Subcutaneous preadipocyte (primary cell): ENCODE measurements at places on chromosomes 7 and 10. TPM values are rescaled to one million over a fixed set of nuclear protein-coding genes. Genes with fewer than 3 reads are reported as not detected.

The ST7 gene
- 15.8 and 21.1 TPM in 2 replicates for total RNA-seq

The NEUROD6 gene
- total RNA-seq = not detected in 2 replicates

The RPEL1 gene
- total RNA-seq = 0.37 TPM in 1 of 2 replicates, not detected in the other

The FEZF1 gene
- not detected in 2 replicates for total RNA-seq

The RNF148 gene
- 0.78 and 1.8 TPM in 2 replicates for total RNA-seq

The VIPR2 gene
- not detected in 2 replicates for total RNA-seq

The FAM24B gene
- 4.1 and 4.4 TPM in 2 replicates for total RNA-seq

The SAMD9L gene
- total RNA-seq = 6.1 and 7.0 TPM in 2 replicates

The ZNF735 gene
- total RNA-seq = not detected in 2 replicates

The TMEM176B gene
- total RNA-seq = 16.9 TPM in 1 of 2 replicates, not detected in the other

The GLRX3 gene
- total RNA-seq = 86.0 and 88.8 TPM in 2 replicates

The CEP55 gene
- total RNA-seq = 30.5 and 43.0 TPM in 2 replicates

The AZGP1 gene
- total RNA-seq = not detected in 2 replicates
